ENCODE measurements at places on chromosomes 6 and 20. TPM values are rescaled to one million over a fixed set of nuclear protein-coding genes. Genes with fewer than 3 reads are reported as not detected.

Gene LBP
- polyA plus RNA-seq, result not detected

- DNase-seq, result no peak
Observed at GRCh38 chr6:74000666-74001490, 304.9 kb downstream of the CD109 start.

DNA sequence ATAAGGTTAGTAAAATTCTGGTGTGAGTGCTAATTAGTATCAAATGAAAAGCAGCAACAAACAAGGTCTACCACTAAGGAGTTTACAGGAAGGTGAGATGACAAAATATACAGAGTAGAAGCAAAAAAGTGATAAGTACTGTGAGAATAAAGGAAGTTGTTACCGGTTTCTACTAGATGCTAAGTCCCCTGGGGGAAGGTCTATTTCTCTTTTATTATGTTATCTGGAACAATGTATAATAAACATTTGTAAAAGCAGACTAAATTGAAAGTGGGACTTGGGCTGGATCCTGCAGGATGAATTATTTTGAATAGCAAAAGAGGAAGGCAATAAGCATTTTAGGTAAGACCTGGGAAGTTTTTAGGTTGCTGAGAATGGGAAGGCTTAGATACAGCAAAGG, 158.7 kb upstream of the SLC22A16 start:
- DNase-seq, result no peak

Gene KCNS1
- 0.20 TPM for polyA plus RNA-seq

Gene GINM1
- polyA plus RNA-seq, result 26.9 TPM

- DNase-seq, result no peak
Observed at GRCh38 chr6:130975325-130975724, 87.7 kb downstream of the EPB41L2 start.

DNA sequence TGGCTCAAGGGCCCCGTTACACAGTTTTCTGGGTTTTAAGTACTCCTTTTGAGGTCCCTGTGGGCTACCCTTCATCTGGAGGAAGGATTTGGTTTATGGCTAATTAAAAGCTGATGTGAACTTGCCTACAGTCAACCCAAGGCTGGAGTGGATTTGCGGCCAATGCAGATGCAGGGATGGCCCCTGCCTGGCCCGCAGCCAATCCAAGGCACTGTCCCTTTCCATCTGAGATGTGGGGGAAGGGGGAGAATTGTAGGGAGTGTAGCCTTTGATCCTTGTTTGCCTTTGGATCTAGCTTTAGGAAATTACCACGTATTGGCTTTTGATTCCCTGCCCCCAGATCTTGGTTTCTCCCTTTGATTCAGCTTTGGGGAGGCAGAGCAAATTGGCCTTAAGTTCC, 128.0 kb upstream of the GGTLC1 start:
- no peak for DNase-seq

Gene BMP2
- not detected for polyA plus RNA-seq

- peak; percentile 47 for DNase-seq
Observed at GRCh38 chr6:6696867-6697531, 108.5 kb downstream of the LY86 start.

GRCh38 chr6:6634735-6635075, 46.2 kb downstream of the LY86 start:
- no peak for DNase-seq

Gene PAX1
- polyA plus RNA-seq, result not detected

Gene TRIM27
- polyA plus RNA-seq, result 47.2 TPM

Gene RSPO3
- not detected for polyA plus RNA-seq

DNA sequence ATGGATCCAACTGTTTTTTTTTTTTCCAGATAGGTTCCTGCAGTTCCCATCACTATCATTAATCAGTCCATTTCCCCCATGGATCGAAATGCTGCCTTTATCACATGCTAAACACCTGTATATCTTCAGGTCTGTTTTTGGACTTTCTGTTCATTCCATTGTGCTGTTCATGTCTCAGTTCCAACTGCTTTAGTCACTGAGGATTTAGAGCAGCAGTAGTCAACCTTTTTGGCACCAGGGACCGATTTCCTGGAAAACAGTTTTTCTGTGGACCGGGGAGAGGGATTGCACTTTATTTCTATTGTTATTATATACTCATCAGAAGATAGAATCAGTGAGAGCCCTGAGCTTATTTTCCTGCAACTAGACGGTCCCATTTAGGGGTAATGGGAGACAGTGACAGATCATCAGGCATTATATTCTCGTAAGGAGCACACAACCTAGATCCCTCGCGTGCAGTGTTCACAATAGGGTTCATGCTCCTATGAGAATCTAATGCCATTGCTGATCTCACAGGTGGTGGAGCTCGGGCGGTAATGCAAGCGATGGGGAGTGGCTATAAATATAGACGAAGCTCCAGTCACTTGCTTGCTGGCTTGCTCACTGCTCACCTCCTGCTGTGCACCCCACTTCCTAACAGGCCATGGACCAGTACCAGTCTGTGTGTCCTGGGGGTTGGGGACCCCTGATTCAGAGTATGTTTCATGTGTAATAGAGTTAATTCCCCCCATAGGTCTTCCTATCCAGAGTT, 46.0 kb downstream of the CAP2 start:
- DNase-seq, result no peak

GRCh38 chr6:80433010-80433672, 326.7 kb downstream of the BCKDHB start:
- DNase-seq, result no peak

Gene APOBEC2
- polyA plus RNA-seq, result 0.67 TPM

DNA sequence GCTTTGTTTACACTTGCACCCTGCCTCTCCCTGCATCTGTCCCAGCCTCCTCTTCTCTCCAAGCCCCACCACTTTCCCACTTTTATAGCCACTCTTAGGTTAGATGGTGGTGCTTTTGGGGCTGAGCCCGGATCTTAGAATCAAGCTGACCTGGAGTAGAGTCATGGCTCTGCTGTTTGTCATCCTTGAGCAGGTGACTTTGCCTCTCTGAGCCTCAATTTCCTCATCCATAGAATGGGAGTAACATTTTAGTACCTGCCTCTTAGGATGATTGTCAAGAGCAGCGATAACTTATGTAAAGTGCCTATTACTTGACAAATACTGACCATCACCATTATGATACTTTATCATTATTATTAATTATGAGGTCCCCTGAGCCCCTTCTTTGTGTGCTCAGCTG, 48.2 kb downstream of the CPNE5 start:
- DNase-seq, result no peak

- no peak for DNase-seq
Observed at GRCh38 chr6:80029470-80029869, 25.0 kb downstream of the TTK start.

GRCh38 chr6:19805129-19805481, 32.1 kb upstream of the ID4 start:
- DNase-seq, result no peak

Gene TRIM15
- polyA plus RNA-seq, result not detected

Gene SLC17A9
- polyA plus RNA-seq, result not detected

Gene PNPLA1
- not detected for polyA plus RNA-seq

DNA sequence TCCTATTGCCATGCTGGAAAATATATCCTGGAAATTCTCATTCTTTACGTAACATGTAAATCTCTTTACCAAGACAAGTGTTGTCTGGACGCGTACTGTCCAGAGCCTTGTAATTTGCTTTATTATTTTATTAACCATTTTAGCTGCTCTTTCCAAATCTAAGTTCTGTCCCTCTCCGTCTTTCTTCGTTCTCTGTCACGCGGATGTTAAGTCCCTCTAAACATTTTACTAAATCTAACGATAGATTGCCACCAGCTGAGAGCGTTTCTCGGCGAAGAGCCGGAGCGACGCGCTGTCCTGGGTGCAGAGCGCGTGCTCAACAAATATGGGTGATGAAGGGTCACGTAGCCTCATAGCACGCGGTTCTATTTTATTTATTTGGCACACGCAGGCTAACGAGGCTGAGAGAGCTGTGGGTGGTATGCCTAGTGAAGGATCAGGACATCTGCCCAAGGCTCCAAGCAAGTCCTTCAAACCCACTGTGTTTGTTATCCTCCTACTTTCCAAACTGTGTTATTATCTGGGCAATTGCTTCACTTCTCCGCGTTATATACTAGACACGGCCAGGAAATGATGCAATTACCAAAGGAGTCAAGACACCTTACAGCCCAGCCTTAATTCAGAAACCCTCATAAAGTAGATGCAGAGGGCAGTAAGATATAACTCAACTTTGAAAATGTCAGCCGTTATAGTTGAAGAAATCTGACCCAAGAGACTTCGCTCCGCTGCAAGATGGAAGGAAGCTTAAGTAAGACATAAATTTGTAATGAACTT, 10.0 kb upstream of the NCOA7 start:
- peak; percentile 77 for DNase-seq

DNA sequence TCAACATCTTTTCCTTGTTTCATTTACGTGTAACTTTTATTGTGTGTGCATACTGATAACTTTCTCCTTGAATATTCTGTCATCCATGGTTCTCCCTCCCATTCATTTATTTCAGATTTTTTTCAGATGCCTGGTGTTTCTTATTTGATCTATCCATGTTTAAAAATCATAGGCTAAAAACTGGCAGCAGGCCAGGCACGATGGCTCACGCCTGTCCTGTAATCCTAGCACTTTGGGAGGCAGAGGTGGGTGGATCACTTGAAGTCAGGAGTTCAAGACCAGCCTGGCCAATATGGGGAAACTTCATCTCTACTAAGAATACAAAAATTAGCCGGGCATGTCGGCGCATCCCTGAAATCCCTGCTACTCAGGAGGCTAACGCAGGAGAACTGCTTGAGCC, 31.1 kb downstream of the ABT1 start:
- no peak for DNase-seq

GRCh38 chr6:150076196-150076893, 7.4 kb upstream of the ULBP3 start:
- no peak for DNase-seq

Gene NKX2-4
- not detected for polyA plus RNA-seq

- no peak for DNase-seq
Observed at GRCh38 chr6:120010075-120010474, 660.5 kb upstream of the MAN1A1 start.

Gene SLC22A23
- 0.24 TPM for polyA plus RNA-seq

GRCh38 chr20:36791862-36792261, 18.3 kb upstream of the DSN1 start:
- no peak for DNase-seq

DNA sequence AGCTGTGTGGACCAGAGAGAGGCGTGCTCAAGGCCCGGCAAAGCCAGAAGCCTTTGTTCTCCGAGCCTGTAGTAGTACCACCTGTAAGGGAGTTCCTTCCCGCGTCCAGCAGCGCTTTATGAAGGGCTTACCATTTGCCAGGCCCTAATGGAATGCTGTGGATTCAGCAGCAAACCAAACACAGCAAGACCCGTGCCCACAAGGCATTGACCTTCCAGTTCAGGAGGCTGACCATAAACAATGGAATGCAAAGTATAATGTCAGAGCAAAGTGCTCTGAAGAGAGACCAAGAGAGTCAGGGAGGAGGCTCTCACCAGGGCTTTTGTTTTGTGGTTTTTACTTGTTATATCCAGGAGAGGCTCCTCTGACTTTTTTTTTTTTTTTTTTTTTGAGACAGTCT, 209.8 kb downstream of the ZMYND8 start:
- no peak for DNase-seq

DNA sequence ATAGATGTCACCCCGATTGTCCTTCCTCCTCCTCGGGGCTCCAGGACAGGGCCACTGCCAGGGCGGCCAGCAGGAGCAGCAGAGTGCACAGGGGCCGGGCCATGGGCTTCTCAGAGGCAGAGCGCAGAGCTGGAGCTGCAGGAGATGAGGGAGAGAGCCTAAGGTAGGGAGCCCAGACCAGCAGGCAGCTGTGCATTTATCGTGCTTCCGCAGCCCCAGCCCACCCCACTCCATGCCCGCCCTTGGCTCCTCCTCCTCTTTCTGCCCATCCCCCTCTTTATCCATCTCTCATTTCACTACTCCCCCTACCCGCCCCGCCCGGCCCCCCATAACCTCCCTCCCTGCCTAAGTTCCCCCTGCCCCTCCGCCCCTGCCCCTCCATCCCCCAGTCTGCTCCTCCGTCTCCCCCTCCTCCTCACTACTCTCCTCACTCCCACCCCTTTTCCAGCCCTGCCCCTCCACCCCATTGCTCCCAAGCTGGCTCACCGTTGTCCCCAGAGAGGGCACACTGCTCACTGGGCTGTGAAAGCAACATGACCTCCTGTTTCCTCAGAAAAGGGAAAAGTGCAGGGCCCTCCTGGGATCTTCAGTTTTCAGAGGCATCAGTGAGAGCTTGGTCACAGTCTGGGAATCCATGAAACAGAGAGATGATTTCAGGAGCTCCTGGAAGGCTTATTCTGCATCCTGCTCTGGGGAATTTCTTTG, 25.5 kb upstream of the CST1 start:
- DNase-seq, result no peak

GRCh38 chr6:149317644-149318571, at the start of gene TAB2:
Gene TAB2, plus strand, starts transcription at chr6:149317712. Its CDS starts 52,286 bp downstream, at chr6:149369998.
- peak; percentile 92 for DNase-seq

Gene TFAP2B
- polyA plus RNA-seq, result not detected

Gene WFDC2
- polyA plus RNA-seq, result not detected

- DNase-seq, result no peak
Observed at GRCh38 chr20:4161401-4162251, 146.3 kb upstream of the RNF24 start.

DNA sequence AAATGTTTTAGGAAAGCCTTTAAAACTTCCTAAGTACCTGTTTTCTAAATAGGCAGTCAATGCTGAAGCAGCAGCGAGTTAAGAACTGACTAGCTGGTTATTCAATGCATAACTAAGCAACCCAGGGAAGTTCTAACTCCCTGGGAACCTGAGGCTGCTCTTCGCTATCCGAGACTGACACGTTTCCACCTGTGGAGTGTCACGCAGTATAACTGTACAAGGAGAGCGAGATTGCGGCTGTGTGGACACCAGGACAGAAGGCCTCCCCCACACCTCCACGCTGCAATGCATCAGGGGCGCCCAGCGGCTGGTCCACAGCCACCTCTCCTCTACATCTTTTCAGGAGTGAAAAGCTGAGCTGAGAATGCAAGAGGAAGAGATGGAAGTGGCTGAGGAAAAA, 8.0 kb downstream of the PXDC1 start:
- no peak for DNase-seq

DNA sequence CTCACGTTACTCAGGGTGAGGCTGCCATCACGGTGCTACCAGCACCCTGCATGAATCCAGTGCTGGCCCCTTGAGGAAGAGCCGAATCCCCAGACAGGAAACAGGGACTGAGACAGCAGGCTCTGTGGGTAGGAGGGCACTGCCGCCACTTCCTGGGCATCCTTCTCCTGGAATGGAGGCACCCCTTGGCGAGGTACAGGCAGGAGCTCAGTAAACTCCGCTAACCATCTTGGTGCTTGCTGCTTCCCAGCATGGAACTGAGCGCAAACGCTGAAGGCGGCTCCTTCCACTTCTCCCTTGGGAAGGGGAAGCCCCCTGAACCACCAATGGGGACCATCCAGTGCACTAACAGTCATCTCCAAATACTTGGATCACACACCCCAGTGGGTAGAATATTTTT, 13.5 kb upstream of the CCDC167 start:
- no peak for DNase-seq

Data from CD4-positive, CD25-positive, alpha-beta regulatory T cell (primary cell).